ENCODE measurements at places on chromosomes 6 and 20.

DNA sequence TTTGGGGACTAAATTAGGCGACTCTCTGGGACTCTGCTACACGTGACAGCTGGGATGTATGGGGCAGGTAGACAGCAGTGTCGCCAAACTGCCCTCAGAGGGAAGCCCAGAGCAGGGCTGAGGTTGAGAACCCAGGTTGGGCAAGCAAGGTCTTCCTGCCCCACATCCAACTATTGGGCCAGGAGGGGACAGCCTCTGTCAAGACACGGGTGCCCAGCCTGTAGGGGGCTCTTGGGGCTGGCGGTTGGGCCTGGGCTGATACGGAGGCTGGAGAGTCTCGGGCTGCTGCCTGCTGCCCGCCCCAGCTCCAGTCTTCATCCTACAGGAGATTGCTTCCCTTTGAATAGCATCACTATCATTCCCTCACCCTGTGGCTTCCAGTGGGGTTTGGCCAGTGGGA lies 33.3 kb downstream of the CPNE5 start:
- DNase-seq, result no peak

DNA sequence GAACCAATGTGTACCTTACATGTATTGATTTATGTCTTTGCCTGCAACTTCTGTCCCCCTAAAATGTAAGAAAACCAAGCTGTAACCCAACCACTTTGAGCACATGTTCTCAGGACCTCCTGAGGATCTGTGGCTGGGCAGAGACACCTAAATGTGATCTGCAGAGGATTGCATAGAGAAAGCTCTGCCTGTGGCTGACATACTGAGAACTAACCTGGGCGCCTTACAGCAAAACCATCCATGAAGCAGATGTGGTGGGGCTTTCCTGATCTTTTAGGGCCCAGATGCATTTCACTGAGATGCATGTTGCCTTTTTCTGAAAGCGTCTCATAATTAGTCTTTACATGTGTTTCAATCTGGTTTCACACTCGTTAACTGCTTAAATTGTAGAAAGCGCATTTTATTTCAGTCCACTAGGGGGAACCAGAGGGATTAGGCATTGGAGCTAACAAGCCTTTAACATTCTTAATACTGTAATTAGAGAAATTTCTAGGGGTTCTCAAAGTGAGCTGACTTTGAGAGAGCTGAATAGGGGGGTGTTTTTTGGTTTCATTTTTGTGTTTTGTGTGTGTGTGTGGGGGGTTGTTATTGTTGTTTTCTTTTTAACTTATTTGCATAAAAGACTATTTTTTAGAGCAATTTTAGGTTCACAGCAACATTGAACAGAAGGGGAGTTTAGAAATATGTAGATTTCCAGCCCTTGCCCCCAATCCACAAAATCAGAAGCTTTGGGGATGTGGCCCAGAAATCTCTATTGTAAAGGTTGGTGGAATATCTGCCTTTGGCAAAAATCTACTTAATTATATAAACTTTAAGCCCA lies 50.9 kb upstream of the FAM184A start:
- no peak for DNase-seq

GRCh38 chr6:17957904-17958620 lies 29.4 kb downstream of the KIF13A start:
- no peak for DNase-seq

DNA sequence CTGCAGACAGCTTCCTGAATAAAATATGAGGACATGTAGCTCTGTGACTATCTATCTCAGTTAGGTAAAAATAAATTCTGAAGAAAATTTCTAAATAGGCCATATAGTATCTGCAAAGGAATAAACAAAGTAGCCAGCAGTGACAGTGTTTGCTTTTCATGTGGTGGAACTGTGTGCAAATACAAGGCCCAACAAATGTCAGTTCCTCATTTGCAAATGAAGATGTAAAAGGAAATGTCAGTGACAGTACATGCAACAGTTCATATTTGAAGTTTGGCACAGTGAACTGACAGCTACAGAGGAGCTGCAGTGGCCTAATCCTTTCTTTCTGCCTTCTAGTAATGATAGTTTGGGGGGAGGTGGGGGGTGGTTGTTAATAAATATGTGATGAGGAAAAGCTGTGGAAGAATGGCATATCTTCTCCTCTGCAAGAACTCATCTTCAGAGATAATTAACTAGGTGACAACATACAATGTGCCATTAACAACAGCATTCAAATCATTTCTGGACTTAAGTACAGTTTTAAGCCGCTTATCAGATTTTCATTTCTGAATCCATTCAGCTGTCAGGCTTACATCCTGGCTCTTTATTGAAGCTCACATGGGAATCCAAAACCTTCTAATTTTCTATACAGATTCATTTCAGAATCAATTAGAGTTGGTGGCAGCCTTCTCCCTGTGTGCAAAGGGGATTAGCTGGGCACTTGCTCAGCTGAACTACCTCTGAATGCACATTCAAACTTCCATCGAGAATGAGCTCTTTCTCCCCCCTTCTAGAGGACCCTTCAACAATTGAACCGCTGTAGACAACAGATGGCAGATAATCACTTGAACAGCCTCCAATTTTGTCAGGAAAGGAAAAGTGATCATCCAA lies 1059.0 kb upstream of the EPHA7 start:
- DNase-seq, result no peak

- DNase-seq, result no peak
Observed at GRCh38 chr6:71153755-71154325, 134.8 kb upstream of the OGFRL1 start.

DNA sequence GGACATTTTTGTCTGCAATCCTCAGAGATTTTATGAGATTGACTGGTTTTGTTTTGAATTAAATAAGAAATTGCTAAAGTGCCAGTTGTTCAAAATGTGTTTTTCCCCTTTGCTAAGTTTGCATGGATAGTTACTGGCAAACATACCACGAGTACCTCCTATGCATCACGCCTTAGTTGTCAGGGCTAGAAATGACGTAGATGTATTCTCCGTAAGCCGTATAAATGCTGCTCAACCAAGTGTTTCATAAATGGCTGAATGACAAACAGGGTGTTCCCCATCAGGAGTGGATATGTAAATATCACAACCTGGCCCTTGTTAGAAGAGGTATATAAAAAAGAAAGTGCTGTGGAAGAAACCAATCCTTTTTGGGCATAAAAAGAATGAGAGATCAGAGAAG lies 341.1 kb upstream of the ZFP64 start:
- no peak for DNase-seq

DNA sequence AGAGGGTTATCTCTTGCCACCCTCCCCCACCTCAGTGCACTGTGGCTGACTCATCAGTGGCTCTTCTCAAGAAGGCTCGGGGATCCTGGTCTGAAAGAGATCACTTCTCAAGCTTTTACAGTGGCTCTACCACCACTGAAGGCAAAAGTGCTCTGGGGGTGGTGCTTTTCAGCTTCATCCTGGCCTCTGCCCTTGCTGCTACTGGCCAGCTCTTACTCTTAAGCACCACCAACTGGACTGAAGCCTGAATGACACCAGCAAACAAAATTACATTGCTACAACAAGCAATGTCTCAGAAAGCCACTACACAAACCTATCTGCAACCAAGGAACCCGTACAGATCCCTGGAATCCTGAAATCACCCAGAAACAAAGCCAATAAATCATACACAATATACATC lies 402.1 kb downstream of the EPHA7 start:
- DNase-seq, result no peak

GRCh38 chr20:56716806-56717205 lies 87.7 kb downstream of the TFAP2C start:
- DNase-seq, result no peak

- DNase-seq, result peak; percentile 48
Observed at GRCh38 chr20:8454137-8454712, 322.2 kb downstream of the PLCB1 start.

DNA sequence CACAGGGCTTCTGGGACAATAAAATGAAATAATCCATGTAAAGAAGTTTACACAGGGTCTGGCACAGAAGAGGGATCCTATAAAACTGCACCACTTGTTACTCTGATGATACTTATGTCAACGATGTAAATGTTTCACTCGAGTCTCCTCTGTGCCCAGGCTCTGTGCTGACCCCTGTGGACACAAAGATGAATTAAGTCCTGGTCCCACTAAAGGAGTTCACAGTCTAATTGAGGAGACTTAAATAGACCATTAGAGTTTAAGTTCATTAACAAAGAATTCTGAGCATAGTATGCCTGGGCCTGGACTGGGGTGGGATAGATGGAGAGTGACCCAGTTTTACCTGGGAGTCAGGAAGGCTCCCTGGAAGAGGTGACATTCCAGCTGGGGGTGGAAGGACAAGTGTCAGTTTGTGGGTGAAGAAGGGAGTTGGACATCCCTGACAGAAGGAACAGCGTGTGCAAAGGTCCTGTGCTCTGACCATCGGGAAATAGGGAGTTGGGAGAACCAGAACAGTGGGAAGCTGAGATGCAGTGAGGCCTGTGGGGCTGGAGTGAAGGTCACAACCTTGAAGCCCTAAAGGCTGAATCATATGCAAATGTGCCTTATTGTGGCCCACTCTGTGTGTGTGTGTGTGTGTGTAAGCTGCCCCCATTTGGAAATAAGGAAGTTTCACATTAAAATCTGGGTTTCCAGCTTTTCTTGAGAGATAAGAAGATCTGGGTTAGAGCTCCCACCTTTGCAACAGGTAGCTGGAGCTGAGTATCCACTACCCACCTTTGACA lies 1.1 kb downstream of the OCSTAMP start:
- no peak for DNase-seq

DNA sequence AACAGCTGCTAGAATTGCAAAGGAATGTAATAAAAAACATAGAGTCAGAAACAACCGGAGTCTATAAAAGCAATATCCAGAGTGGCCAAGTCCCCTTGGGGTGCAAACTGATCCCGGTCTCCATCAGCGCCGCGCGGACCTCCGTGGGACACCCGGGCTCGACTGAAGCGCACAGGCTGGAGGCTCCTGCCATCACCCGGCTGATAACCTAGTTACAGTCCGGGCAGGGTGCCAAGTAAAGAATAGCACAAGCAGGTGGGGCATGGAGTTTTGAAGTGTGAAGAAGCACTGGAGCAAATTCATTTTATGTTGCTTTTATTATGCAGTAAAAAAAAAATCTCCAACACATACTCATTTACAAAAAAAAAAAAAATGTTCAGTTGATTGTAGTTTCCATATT lies 205.1 kb upstream of the GMDS start:
- no peak for DNase-seq

GRCh38 chr6:22883061-22883717 lies 313.8 kb downstream of the HDGFL1 start:
- no peak for DNase-seq

DNA sequence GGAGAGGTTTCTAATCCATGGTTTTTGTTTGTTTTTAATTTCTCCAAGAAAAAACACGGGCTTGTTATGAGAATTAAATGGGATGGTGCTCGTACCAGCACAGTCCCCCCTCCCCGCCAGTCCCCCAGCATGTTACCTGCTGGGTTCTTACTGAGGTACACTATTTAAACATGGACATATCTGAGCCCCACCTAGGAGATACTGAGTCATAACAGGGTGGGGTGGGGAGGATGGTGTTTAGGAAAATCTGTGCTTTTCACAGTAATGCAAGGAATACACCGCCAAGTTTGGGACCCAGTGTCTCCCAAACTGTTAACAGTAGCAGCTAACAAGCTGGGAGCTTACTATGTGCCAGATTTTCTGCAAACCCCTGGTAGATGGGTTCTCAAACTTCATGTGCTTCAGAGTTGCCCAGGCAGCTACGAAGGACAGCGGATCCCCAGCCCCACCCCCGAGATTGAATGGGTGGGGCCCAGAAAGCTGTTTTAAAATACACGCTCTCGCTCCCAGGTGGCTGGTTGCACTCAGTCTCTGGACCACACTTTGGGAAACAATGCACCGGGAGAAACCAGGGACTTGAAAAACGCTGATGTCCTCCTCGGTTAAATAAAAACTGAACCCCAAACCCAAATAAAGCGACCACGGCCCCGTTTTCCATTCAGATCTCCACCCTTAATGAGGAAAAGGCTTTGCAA lies 995 bp downstream of the ZFP64 start:
- DNase-seq, result peak; percentile 13

DNA sequence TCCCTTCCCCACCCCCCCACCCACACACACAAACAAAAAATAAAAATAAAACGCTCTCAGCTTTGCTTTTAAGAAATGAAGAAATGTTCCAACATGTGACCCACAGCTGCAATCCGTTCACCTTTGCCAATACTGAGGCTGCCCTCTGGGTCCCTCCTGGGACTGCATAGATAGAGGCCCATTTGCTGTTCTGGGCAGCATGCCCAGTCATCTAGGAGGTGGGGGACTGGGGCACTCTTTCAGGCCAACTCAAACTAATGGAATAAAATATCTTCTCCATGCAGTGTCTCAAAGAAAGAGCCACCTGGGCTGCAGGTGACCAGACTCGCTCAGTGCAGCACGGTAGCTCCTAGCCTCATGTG lies 79.9 kb downstream of the SLC22A3 start:
- no peak for DNase-seq

- DNase-seq, result no peak
Observed at GRCh38 chr6:100126790-100127484, 132.9 kb upstream of the MCHR2 start.

- DNase-seq, result no peak
Observed at GRCh38 chr6:141688916-141689315, 443.8 kb upstream of the GJE1 start.

GRCh38 chr6:125904871-125905270 lies 51.7 kb upstream of the HINT3 start:
- peak; percentile 11 for DNase-seq

GRCh38 chr20:43092386-43093088 lies 97.2 kb downstream of the PTPRT start:
- no peak for DNase-seq

- DNase-seq, result no peak
Observed at GRCh38 chr20:10777710-10778109, 103.9 kb upstream of the JAG1 start.

- DNase-seq, result no peak
Observed at GRCh38 chr20:40336533-40336932, 352.5 kb downstream of the MAFB start.

DNA sequence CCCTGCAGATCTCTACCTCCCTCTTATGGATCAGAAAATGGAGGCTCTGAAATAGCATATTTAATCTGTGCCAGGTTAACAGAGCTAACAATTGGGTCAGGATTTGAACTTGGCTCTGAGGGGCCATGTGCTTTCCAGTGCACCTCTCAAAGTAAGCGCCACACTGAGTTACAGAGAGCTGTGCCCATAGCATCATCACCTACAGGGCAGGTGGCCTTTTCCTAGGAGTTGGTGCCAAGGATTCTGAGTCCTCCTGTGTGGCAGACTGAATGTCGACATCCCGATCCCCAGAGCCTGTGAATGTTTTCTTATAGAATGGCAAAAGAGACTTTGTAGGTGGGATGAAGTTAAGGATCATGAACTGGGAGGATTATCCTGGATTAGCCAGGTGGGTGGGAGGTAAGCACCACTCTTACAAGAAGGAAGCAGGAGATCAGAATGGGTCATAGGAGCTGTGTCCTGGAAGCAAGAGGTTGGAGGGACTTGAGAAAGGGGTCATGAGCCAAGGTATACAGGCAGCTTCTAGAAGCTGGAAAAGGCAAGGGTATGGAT lies 68.0 kb upstream of the TBC1D7 start:
- no peak for DNase-seq

Data from CD4-positive, alpha-beta T cell treated with Interleukin-1 beta for 1 hour (primary cell).